ENCODE measurements at places on chromosomes 7 and 10.

DNA sequence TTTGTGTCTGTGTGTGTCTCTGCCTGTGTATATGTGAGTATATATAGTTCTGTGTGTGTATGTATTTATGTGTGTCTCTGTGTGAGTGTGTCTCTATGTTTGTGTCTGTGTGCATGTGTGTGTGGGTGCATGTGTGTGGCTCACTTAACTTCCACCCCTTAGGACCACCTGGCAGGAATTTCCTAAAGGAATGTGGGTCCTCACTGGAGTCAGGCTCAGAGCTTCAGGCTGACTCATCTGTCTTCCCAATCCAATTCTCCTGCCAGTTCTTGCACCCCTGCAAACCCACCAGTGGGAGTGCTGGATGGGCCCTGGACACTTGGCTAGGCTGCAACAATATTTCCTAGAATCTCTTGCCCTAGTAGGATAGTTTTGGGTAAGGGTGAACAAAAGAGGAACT, 70.2 kb upstream of the GRB10 start:
- no peak for DNase-seq

DNA sequence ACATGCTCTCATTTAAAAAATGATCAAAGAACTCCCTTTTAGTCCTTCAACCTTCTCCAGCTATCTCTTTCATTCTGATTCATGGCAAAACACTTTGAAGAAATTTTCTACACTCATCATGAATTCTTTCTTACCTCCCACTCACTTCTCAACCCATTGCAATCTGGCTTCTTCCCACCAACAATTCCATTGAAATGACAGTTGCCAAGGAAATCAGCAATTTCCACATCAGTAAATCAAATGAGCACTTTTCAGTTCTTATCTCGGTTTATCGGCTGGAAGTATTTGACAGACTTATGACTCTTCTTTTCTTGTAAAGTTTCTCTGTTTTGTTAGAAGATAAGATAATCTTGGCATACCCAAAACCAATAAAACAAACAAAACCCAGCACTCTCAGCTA, 99.1 kb upstream of the CACNA2D1 start:
- no peak for DNase-seq

GRCh38 chr10:102615361-102615760, 28.9 kb upstream of the TRIM8 start:
- DNase-seq: no peak

DNA sequence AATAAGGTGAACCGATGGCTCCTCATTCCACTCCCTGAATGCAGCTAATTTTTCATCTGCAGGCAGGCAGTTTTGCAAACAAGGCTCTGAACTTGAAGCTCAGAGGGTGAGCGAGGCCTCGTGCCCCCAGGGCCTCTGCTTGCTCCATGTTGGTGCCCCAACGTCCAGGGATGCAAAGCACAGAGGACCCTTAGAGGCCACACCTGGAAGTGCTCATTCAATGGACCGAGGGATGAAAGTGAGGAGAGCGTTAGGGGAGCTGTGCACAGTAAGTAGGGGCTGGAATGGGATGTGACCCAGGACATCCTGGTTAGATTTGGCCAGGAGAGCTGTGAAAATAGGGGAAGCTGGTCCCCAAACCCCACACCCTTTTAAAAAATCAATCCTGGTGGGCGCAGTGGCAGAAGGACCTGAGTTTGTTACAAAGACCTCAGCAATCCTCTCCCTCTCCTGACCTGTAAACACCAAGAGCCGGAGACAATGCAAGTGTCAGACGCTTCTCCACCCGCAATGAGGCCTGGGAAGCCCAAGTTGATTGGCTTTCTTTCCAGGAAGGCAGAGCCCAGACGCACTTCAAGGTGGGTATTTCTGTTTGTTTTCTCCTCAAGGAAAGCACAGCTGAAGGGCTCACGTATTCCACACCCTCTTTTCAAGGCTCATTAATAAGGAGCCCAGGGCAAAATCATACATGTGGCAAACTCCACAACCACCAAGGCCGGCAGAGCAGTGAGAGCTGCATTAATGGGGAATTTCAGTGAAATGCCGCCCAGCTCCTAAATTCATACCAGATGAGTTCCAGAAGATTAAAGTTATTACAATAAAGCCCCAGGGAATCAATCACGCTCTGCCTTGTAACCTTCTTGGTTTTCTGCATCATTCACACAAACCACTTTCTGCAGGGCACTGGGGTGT, 14.1 kb upstream of the CXCL12 start:
- DNase-seq: no peak

All from effector CD8-positive, alpha-beta T cell (primary cell).